ENCODE measurements at places on chromosomes 2 and 18.

GRCh38 chr2:177573120-177573519, 180.5 kb downstream of the AGPS start:
- no peak for DNase-seq

- DNase-seq = peak; percentile 16
Measured at GRCh38 chr2:177758591-177759371, 313.8 kb downstream of the PDE11A start.

- peak; percentile 49 for DNase-seq
Measured at GRCh38 chr2:209331291-209331844, 92.5 kb upstream of the MAP2 start.

DNA sequence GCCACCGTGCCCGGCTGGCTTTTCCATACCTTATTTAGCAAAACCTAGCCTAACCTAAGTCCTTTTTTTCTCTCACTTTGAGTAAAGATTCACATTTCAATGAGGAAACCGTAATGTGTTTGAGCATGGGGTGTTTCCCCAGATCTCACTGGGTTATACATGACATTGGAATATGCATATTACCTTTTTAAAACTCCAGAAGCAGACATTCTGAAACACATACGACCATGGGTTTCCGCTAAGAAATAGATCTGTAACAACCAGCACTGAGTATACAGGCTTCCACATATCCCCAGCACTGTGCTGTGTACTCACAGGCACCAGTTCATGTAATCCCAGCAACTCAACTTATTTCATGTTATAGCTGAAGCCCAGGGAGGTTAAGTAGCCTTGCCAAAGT, 41.0 kb upstream of the FOSL2 start:
- no peak for DNase-seq

DNA sequence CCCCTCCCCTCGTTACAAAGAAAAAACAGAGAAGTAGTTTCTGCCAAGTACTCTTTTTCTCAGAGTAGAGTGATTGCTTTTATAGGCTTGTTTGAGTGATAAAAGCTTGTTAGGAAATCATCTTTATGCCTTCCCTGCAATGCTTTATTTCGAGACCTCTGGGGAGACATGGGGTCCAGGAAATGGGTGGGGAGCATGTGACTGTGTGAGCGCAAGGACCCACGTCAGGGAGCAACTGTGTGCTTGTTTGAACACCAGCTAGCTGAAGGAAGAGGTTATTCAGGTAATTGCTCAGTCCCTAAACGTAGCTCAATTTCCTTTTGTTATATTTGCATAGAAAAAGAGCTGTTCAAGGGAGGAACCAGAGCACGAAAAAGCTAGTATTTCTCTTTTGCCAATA, 187.3 kb downstream of the FAM210A start:
- DNase-seq = no peak

GRCh38 chr18:59429608-59430007, 70.5 kb upstream of the LMAN1 start:
- DNase-seq = no peak

GRCh38 chr18:22670914-22671313, 253.2 kb upstream of the CTAGE1 start:
- no peak for DNase-seq

GRCh38 chr18:57863706-57864105, 60.6 kb upstream of the ATP8B1 start:
- DNase-seq = no peak

- no peak for DNase-seq
Measured at GRCh38 chr2:67036444-67036843, 360.7 kb upstream of the ETAA1 start.

DNA sequence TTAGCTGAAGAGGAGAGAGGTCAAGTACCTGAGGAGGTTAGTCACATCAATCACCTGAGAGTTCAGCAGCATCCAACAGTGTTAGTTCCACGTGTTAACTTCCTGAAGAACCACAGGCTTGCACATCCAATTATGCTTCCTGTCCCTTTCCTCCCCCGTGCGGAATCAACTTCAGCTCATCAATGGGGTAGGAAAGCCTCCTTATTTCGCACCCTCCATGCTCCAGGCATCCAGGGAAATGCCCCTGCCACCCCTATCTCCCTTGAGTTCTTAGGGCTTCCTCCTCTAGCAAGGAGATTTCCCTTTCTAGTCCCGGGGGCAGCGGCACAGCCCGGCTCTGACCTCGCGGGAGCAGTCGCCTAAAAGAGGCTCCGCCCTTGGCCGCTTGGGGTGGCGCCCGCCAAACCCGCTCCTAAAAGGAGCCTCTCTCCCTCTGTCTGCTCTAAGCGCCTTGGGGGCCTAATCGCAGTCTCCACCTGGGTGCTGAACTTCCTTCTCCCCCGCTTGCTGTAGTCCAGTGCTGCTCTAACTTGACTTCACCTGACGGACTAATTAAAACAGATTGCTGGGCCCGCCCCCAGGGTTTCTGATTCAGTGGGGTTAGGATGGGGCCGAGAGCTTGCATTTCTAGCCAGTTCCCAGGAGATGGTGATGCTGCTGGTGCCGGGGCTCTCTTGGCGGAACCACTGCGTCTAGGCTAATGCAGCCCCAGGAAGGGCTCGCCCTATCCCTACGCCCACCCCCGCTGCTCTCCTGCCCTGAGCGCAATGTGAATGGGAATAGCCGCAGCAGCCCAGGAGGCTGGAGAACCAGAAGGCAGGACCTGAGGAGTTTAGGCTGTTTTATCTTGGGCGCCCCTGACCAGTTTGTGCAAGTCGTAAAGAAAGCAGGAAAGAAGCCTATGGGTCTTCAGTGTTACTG, 3.4 kb upstream of the TET3 start:
- peak; percentile 25 for DNase-seq

GRCh38 chr2:44201648-44202165, 33.0 kb downstream of the PPM1B start:
- no peak for DNase-seq

- no peak for DNase-seq
Measured at GRCh38 chr2:241842620-241843211, 16.0 kb downstream of the PDCD1 start.

DNA sequence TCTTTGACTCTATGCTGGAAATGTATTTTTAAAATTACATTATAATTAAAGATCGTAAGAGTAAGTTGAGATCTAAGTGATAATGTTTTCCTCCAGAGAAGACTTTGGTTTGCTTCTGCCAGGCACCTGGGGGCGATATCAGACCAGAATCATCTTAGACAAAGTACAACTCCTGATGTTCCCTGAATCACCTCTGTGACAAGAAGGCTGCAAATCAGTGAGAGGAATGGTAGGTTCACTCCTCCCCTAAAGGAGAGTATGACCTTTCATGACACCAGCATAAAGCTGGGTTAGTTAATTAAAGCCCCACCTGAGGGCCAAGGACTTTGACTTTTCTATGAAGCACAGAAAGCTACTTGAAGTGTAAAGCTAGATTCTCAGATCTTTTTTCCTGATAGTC, 114.4 kb upstream of the DTNA start:
- DNase-seq = peak; percentile 20
